ENCODE measurements at places on chromosomes 4 and X. TPM values are rescaled to one million over a fixed set of nuclear protein-coding genes. Genes with fewer than 3 reads are reported as not detected.

DNA sequence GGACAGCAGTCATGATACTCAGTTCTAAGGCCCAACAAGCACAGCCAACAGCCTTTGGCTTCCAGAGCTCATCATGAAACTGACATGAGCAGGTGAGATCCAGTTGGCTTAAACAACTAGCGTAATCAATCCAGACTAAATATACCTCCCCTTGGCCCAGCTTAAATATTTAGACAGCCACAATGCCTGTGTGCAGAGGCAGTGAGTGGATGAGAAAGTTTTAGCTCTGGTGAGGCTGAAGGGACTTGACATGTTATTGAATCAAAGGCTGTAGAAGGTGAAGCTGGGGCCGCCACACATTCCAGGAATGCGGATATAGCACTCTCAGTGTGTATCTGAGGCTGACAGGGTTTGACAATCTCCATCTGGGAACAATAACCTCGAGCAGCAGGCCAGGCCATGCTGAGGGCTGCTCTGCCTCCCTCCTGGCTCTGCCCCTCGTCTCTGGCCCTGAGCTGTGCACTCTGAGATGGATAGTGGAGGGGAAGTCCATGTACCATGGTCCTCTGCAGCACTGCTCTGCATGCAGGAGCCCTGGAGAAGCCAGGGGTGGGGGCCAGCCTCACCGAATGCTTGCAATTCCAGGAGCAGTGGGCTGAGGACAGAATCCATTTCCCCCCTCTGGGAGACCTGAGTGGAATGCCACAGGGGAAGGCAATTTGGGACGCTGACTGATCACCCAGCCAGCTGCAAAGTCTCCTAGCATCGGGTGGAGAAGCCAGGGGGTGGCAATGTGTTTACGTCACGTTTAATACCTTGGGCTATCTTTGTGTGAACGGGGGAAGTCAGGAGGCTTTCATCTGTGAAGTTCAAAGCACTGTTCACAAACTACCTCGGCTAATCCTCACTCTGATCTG, 37.3 kb upstream of the RASL11B start:
- DNase-seq, result no peak

IL15 gene
- total RNA-seq, result 0.53 TPM

SLC6A14 gene
- 31.3 TPM for total RNA-seq

GRCh38 chr4:46123913-46124755, at the start of gene GABRG1:
Gene GABRG1 (minus strand): TSS chr4:46124054. CDS start chr4:46123913, 141 bp downstream.
- DNase-seq, result no peak

HPGD gene
- 4.2 TPM for total RNA-seq

- DNase-seq, result no peak
These were observed 18.5 kb upstream of the AP1AR start for GRCh38 chr4:112213091-112213490.

DNA sequence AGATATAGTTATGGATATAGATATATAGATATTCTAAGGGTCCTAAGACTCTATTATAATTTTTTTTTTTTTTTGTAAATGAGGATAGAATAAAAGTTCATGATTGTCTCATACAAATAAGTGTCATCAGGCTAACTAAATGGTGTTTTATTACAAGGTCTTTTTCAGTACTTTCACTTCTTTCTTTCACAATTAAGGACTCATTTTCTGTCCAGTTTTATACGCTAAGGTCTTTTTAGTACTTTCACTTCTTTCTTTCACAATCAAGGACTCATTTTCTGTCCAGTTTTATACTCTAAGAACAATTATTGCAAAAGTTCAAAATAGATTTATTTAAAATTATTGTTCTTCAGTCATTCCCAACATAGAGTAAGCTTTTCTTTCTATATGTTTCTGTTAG, 32.7 kb downstream of the RUFY3 start:
- DNase-seq, result no peak

MFAP3L gene
- total RNA-seq, result 5.5 TPM

GRCh38 chr4:117811731-117812130, 222.6 kb upstream of the NDST3 start:
- no peak for DNase-seq

SPARCL1 gene
- total RNA-seq, result not detected

GLRA2 gene
- total RNA-seq, result not detected

DNA sequence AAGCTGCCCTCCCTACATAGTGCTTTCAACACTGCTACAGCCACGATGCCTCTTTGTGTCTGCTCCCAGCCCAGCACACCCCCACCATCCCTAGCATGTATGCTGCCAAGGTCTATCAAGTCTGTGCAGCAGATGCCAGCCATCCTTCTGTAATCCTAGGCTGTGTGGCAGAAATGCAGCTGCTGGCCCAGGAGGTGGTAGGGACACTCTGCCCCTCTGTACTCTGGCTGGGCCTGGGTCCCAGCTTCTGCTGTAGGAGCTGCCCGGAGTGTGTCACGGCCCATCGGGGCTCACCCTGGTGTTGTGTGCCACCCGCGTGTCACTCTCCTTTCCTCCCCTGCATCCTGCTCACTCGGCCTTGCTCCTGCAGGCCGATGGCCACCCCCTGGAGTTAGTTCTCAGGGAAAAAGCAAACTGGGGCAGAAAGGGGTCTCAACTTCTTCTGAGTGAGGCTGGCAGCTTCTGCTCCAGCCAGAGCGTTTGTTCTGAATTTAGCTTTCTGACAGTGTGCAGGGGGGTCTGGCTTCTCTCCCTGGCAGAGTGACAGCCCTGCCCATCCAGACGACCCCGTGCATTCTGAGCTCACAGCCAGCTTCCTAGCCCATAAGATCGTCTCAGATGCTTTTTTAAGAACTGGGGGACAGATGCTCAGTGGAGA, 22.7 kb downstream of the PSAPL1 start:
- DNase-seq, result no peak

DNA sequence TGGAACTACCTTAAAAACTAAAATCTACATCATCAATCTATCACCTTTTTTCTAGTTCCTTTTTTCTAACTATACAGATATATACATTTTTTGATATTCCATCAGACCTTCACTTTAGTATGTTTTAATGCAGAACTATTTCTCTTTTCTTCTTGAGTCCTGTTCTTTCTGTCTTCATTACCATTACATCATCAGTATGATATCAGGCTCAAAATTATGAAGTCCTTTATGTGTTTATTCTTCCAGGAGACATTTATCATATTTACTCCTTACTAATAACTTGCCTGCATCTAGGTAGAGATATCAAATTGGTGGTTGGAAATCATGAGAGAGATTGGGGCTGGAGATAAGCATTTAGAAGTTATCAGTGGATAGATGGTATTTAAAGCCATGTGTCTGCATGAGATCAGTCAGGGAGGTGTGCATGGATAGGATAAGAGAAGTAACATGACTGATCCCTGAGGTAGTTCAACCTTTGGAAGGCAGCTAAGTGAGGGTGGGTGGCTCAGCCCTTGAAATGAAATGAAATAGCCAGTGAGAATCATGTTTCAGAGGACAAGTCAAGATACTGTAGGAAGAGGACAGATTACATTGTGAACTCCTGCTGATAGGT, 43.1 kb downstream of the MRPL1 start:
- no peak for DNase-seq

Data from bronchial epithelial cell (primary cell).